Stimulated activated CD4-positive, alpha-beta T cell treated with anti-CD3 and anti-CD28 coated beads, TNF-alpha, amount 100 ng/mL, for 1 hour (primary cell): ENCODE measurements at places on chromosomes 3 and 15.

GRCh38 chr15:83205725-83206324 is 1.8 kb downstream of the HDGFL3 start:
- DNase-seq: no peak

- no peak for DNase-seq
These were observed 46.3 kb downstream of the POLR2M start for GRCh38 chr15:57752840-57753239.

GRCh38 chr3:146638718-146639117 is 33.6 kb upstream of the PLSCR5 start:
- no peak for DNase-seq

DNA sequence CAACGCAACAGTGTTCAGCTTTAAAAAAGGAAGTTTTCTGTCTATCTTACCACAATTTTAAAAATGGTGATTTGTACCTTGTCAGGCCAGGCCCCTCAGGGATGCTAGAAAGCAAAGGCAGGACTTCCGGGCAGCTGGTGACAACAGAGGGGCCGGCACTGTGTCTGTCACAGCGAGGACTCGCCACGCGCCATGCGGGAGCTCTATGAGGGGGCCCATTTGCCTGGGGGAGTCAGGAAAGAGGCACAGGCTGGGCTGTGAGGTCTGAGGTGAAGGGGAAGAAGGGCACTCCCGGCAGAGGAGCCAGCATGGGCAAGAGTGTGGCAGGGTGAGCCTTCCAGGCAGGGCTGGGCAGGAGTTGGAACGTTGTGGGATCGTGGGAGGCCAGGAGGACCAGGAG is 7.0 kb downstream of the IQSEC1 start:
- DNase-seq: no peak

DNA sequence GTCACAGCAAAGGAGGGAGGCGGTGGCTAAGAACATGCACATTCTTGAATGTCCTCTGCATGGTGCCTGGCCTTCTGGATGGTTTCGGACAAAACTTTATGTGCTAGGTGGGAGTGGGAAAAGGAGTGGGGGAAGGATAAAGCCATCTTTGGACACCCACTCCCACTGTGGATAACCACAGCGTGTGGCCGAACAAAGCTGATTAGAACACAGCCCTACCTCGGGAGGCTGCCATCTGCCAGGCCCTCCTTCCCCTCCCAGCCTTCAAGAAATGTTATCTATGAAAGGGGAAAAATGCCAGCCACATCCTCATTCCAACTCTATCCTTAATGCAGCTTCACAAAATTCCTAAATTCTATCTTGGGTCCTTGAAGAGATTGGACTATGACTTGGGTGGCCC is 18.8 kb downstream of the AMOTL2 start:
- no peak for DNase-seq

DNA sequence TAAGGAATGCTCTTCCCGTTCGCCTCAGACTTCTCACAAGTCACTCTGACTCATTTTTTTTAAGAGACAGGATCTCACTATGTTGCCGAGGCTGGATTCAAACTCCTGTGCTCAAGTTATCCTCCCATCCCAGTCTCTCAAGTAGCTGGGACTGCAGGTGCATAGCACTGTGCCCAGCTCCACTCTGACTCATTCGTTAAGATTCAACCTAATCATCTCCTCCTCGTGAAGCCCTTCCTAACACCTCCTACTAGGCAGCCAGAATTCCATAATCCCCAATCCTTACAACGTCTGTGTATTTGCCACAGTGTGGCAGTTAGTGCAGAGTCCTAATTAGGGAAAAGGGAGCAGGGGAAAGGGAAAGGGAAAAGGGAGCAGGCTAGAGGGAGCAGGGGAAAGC is 26.4 kb upstream of the DCLK3 start:
- DNase-seq: no peak

GRCh38 chr3:123258811-123259420 is 57.2 kb downstream of the SEC22A start:
- DNase-seq: no peak

DNA sequence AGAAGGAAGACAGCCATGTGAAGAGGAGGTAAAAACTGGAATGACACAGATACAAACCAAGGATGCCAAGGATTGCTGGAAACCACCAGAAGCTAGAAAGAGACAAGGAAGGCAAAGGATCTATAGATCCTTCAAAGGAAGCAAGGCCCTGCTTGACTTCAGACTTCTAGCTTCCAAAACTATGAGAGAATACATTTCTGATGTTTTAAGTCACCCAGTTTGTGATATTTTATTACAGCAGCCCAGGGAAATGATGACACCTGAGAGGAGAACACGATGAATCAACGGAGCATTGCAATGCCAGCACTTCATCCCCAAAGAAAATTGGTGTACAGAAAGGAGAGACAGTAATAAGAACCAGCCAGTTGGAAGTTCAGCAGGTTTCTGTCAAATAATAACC is 116.3 kb downstream of the MAGI1 start:
- DNase-seq: no peak

GRCh38 chr3:6421666-6422445 is 439.1 kb upstream of the GRM7 start:
- DNase-seq: no peak

DNA sequence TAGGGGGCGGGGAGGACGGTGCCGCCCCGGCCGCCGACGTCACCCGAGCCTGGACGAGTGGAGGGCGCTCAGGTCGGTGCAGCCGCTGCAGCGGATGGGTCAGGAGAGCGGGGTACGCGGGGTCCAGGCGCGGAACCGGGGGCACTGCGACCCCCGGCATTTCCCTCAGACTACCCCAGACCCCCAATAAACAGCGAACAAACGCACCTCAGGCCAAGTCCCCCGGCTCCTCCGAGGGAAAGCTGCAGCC is 78.9 kb downstream of the IQSEC1 start:
- DNase-seq: no peak

- DNase-seq: no peak
These were observed 39.6 kb downstream of the SCAP start for GRCh38 chr3:47436180-47436579.

DNA sequence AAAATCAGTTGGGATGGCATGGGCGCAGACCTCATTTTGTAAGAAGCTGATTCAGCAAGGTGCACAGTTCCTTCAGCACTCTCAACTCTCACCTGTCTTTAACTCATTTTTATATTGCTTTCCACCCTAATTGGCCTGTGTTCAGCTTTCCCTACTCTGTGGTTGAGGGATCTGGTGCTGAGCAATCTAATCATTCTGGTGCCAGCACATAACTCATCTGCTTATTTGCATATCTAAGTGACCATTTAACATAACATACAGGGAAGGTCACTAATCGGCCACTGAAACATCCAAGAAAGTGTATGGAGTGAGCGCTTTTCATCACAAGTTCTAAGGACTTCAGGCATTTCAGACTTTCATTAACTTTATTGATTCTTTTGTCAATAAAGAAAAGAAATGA is 303.4 kb upstream of the ROPN1 start:
- no peak for DNase-seq

DNA sequence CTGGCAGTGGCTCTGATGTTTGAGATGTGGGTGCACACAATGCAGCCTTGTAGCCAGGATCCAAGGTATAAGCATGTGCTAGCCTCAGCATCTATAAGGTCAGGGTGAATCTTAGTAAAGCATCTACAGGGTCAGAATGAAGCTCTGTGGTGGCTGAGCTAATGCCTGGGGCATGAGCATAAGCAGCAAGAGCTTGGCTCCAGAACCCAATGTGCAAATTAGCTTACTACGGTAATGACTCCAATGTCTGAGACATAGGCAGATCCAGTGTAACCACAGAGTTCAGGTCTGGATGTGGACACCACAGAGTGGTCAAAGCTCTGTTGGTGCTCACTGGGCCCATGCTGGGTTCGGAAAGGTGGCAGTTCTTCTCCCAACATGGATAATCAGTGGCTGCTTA is 304.5 kb upstream of the NECTIN3 start:
- DNase-seq: no peak

GRCh38 chr3:115187149-115187757 is 40.2 kb upstream of the ZBTB20 start:
- DNase-seq: no peak

DNA sequence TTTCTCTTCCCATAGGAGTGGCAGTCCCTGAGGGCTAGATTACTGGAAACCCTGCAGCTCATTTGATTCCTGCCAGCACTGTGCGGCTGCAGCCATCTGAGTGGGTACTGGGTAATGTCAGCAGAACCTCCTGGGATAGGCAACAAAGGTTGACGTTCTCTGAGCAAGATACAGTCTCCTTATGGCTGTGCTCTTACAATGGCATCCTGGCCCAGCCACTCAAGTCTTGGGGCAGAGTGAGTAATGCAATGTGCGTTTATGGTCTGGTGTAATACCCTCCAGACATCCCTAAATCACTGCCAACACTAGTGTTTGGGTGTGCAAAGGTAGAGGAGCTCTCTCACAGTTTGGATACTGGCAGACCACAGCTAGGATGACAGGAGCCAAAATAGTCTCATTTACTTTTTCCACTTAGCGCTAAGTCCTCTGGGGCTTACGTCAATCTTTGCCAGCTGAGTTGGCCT is 775.8 kb downstream of the ZNF385D start:
- no peak for DNase-seq

- DNase-seq: no peak
These were observed 42.2 kb downstream of the SPSB4 start for GRCh38 chr3:141093397-141093796.

DNA sequence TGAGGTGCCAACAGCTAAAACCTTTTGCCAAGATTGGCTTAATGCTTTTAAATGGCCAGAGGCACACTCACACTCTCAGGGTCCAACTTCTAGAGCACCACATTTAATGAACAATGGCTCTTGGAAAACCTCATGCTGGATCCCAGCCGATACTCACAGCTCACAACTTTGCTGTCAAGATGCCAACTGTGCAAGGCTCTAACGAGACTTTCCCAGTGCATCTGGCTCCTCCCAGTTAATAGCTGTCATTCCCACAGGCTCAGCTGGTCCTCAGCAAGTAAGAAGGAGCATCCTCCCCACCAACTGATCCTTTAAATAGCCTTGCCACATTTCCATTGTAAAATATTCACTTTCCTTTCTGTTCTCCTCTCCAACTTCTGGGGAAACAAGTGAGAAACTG is 20.3 kb upstream of the FRMD4B start:
- DNase-seq: no peak

GRCh38 chr3:141477224-141477623 is 9.6 kb upstream of the RASA2 start:
- DNase-seq: no peak

GRCh38 chr15:80105193-80105592 is 45.7 kb downstream of the ZFAND6 start:
- no peak for DNase-seq

DNA sequence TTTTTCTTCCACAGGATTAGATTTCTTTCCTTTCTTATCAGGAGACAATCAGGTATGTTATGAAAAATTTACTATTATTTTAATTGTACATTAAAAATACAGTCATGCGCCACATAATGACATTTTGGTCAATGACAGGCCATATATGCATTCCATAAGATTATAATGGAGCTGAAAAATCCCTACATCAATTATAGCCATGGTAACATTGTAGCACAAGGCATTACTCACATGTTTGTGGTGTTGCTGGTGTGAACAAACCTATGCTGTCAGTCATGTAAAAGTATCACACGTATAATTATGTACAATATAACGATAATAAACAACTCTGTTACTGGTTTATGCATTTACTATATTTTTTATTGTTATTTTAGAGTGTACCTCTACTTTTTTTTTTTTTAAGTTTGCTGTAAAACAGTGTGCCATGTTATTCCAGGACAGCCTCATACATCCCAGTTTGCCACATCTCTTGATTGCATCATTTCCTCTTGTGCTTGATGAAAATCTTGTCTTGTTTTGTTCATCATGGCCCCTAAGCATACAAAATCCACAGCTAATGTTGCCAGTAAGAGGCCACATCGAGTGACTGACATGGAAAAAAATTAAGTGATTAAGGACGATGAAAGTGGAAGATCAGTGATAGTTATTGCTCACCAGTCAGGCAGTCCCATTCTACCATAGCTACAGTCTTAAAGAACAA is 21.4 kb downstream of the CALML4 start:
- no peak for DNase-seq

DNA sequence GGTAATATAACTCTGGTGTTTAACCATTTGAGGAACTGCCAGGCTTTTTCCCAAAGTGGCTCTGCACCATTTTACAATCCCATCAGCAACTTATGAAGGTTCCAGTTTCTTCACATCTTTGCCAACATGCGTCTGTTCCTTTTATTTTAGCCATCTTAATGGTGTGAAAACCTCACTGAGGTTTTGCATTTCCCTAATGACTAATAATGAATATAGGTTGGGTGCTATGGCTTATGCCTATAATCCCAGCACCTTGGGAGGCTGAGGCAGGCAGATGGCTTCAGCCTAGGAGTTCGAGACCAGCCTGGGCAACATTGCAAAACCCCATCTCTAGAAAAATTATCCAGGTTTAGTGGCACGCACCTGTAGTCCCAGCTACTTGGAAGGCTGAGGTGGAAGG is 210.6 kb downstream of the TCF12 start:
- no peak for DNase-seq

GRCh38 chr3:52528586-52529375 is 4.9 kb downstream of the NT5DC2 start:
- DNase-seq: no peak

GRCh38 chr3:30908456-30909037 is 14.1 kb upstream of the GADL1 start:
- no peak for DNase-seq
